ENCODE measurements at places on chromosomes 1 and 21.
A peak's percentile ranks its signal among the peaks of the same experiment; 100 is the strongest.

GRCh38 chr1:158961178-158961577 lies 29.8 kb downstream of the PYHIN1 start:
- no peak for DNase-seq

DNA sequence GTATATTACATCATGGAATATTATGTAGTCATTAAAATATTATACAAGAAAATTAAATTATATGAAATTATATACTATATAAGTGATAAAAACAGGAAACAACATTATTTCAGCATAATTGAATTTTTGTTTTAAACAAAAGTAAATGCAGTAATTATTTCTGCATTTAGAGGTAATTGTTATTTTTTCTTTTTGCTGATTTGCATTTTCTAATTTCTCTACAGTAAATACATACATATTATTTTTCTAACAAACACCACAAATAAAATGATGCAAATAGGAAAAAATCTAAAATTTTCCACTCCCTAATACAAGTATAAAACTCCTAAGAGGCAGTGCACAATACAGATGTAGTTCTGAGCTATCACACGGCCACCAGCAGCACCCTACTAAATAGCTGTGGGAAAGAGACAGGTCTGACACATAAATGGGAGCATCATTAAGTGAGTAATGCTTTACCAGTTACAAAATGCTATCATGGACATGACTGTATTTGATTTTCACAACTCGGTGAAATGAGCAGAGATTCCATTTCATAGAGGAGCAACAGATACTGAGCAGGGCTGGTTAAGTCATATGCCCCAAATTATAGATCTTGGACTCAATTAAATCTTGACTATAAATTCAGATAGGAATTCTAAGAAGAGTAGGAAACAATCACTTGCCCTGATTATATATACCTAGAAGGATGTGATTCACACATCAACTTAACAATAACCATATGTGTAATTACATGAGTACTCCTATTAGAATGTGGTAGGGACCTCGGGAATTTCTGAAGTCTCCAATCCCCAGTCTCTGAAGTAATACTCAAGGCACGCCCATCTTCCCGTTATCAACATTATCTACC lies 49.0 kb downstream of the NRIP1 start:
- DNase-seq = no peak

- DNase-seq = peak; percentile 43
These were observed 146.0 kb downstream of the RERE start for GRCh38 chr1:8671306-8671917.

- DNase-seq = no peak
These were observed 10.9 kb downstream of the SKI start for GRCh38 chr1:2239013-2239370.

GRCh38 chr1:39269349-39269748 lies 64.9 kb downstream of the MACF1 start:
- DNase-seq = no peak
